Activated CD4-positive, alpha-beta T cell treated with anti-CD3 and anti-CD28 coated beads for 4 hours (primary cell): ENCODE measurements at places on chromosomes 7 and 10.

DNA sequence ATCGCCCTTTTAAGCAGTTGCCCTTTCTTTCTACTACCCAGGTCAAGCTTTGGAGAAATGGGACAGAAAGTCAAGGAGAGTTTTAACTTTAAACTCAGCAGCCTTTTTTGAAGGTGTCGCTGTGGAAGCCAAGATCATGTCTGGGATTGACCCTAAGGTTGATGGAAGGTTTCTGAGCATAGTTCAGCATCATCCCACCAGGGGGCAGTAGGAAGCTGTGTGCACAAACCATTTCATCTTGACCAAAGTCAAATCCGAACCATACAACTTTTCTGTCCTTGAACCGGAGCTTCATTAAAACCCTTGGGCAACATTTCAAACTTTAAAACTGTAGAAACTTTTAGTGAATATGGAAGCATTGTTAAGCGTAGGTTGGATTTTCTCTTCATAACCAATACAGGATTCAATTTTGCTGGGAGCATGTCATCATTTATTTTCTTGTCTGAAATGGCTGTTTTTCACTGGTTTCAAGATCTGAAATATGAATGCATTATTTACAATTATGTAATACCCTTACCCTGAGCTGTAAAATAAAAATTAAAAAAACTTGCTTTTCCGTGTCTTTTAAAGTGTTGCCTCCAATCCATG, 214.4 kb upstream of the KIAA1217 start:
- no peak for DNase-seq

DNA sequence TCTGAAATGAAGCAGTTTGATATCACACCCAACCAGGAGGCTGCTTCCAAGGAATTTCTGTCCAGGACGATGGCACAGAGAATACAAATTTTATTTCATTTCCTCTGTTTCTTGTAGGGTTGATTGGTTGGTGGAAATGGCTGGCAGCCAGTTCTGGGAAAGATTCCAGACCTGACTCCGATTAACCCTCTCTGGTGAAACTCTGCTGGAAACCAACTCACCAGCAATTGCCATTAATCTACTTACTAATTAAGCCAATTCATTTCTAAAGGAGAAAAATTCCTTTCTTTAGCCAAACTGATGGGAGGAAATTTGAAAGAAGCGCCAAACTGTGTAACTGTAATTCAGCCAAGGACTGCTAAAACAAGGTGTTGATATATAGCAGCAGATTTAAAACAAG, 10.7 kb downstream of the PTF1A start:
- DNase-seq = no peak

- DNase-seq = no peak
Measured at GRCh38 chr7:152872745-152873118, 113.2 kb downstream of the ACTR3B start.

DNA sequence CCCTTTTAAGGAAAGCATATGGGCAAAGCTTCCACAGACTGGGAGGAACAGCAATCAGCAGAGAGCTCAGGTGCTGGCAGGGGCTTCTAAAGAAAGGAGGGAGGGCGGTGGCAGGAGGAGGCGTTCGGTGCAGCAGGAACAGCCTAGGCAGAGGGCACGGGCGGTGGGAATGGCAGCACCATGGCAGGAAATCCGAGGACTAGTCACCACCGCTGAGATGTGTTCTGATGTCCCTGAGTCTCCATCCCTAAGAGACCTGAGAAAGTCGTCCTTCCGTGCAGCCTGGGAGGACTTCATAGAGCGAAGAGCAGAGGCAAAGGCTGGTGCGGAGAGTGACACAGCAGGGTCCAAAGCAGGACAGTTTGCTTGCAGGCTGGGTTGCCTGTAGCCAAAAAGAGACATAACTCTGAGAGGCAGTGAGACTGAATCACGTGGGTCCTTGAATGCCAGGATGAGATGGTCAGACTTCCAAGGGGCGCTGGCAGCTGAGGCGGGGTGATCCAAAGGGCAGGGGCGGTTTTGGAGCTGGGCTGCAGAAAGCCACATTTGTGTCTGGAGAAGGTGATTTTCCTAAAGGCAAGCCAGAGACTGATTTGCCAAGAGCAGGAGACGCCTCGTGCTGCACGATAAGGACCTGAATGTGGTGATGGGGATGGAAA, 35.8 kb upstream of the GRID1 start:
- no peak for DNase-seq

GRCh38 chr10:585502-585901, 104.0 kb downstream of the DIP2C start:
- no peak for DNase-seq

GRCh38 chr7:149771720-149772240, 1.6 kb downstream of the ZNF467 start:
- peak; percentile 85 for DNase-seq

GRCh38 chr10:110547139-110547761, 20.2 kb upstream of the SMC3 start:
- DNase-seq = no peak

- no peak for DNase-seq
Measured at GRCh38 chr7:99013266-99014112, 130.4 kb downstream of the SMURF1 start.

GRCh38 chr7:74325210-74325565, 36.0 kb downstream of the CLIP2 start:
- no peak for DNase-seq

GRCh38 chr10:43237631-43238446, 29.0 kb downstream of the RASGEF1A start:
- no peak for DNase-seq

- no peak for DNase-seq
Measured at GRCh38 chr10:120300513-120300912, 156.5 kb upstream of the PLPP4 start.

GRCh38 chr7:16431646-16432424, 10.5 kb upstream of the CRPPA start:
- DNase-seq = no peak

GRCh38 chr10:124341768-124342135, 77.0 kb downstream of the OAT start:
- DNase-seq = no peak

- DNase-seq = no peak
Measured at GRCh38 chr10:93715345-93715744, 13.0 kb upstream of the FRA10AC1 start.

GRCh38 chr7:101162551-101163278, 2.7 kb downstream of the VGF start:
- no peak for DNase-seq

DNA sequence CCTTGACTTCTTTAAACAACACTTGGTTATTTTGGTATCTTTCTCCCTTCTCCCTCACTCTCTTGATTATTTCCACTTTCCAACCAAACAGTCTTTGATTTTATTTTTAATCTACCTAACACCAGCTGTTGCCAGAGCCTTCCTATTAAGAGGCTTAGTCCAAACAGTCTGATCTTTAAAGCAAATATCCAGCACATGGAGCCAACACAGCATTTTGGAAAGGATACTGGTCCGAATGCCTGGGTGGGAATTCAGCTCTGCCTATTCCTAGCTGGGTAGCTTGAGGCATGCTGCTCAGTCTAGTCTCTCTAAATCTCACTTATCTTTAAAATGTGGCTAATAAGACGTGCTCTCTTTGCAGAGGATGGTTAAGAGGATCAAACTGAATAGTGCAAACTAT, 129.3 kb downstream of the NRCAM start:
- no peak for DNase-seq

GRCh38 chr7:26900251-26900650, 35.9 kb upstream of the SKAP2 start:
- DNase-seq = no peak

DNA sequence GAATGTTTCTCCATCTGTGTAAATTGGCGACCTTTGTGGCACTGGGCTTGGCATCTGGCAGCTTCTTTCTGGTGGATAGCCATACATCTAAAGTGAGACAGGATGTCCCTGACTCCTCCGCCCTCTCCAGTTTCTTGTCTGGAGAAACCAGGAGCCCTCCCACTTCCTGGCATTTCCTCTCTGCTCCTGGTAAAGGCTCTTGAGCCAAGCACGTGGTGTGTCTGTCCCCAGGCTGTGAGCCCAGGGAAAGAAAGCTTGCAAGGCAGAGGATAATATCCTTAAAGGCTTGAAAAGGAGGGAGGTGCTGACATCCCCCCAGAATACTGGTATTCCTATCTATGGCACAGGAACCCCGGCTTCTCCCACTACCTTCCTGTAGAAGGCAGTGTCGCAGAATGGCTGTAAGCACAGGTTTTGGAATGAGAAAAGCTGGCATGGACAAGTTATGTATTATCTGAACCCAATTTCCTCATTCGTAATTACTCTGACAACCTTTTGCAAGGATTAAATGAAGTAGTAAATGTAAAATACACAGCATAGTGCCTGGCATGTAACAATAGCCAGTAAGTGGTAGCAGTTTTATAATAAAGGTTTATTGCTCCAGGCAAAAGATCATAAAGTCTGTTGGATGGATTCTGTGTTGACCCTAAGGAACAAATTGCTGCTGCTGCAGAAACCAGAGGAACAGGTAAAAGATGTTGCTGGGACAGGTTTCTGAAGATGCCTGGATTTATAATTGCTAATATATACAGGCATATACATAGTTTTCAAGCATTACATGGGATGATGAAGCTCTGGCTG, 11.8 kb upstream of the ACSL5 start:
- no peak for DNase-seq

GRCh38 chr7:105000927-105001336, 13.1 kb upstream of the KMT2E start:
- DNase-seq = no peak

GRCh38 chr10:102231357-102232318, 5.5 kb downstream of the ELOVL3 start:
- DNase-seq = peak; percentile 64

DNA sequence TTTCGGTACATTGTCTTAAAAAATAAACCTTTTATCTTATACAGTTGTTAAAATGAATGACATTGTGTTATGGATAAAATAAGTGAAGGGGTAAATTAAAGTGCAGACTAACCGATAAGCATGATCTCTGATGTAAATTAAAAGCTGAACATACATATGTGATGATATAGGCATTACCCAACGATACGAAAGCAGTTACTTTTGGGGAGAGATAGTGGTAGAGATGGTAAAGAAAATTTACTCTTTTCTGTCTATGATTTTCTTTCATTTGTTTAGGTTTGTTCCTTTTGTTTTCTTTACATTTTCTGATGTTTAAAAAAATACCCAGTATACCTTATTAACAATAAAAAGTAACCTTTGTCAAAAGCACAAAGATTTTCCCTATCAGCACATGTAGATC, 6.4 kb downstream of the C1GALT1 start:
- no peak for DNase-seq

DNA sequence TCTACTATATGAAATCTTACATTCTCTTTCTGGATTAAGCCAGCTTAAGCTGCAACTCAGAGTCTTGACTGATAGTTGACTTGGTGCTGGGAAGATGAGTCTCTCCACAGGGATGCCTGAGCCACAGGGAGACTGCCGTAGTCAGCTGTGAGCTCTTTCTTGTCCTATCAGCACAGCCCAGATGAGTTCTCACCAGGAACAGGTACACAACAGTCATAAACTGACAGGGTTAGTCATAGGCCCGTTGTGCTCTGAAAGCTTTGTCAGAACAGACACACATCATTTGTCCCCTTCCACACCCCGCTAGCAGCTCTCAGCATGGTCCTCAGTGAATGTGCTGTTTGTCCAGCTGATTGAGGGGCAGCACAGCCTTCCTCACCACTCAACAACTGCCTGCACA, 221.6 kb downstream of the RPS24 start:
- no peak for DNase-seq

GRCh38 chr7:37833107-37833817, 15.1 kb upstream of the NME8 start:
- DNase-seq = peak; percentile 38

DNA sequence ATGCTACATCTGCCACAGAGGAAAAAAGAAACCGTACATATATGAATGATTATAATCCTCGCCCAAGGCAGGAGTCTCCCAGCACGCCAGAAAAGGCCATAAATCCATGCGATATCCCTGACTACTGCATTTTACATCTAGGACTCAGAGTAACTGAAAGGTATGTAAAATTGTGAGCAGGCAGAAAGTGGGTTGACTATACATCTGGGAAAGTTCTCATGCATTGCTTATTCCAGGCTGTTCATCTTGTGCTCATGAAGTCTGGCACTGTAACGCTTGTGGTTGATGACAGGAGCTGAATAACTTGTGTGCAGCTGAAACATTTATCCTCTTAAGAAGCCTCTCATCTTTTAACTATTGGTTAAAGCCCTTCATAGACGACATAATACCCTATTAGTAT, 193.4 kb upstream of the STEAP4 start:
- DNase-seq = no peak

- no peak for DNase-seq
Measured at GRCh38 chr7:1081931-1082401, 5.9 kb upstream of the GPER1 start.

DNA sequence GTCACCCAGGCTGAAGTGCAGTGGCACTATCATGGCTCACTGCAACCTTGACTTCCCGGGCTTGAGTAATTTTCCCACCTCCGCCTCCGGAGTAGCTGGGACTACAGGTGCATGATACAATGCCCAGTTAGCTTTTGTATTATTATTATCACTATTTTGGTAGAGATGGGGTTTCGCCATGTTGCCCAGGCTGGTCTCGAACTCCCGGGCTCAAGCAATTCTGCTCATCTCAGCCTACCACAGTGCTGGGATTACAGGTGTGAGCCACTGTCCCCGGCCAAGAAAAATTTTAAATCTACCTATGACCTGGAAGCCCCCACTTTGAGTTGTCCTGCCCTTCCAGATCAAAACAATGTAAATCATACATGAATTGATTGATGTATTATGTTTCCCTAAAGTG, 38.8 kb downstream of the CCDC6 start:
- DNase-seq = no peak

GRCh38 chr7:105776068-105776790, 100.2 kb downstream of the ATXN7L1 start:
- no peak for DNase-seq

DNA sequence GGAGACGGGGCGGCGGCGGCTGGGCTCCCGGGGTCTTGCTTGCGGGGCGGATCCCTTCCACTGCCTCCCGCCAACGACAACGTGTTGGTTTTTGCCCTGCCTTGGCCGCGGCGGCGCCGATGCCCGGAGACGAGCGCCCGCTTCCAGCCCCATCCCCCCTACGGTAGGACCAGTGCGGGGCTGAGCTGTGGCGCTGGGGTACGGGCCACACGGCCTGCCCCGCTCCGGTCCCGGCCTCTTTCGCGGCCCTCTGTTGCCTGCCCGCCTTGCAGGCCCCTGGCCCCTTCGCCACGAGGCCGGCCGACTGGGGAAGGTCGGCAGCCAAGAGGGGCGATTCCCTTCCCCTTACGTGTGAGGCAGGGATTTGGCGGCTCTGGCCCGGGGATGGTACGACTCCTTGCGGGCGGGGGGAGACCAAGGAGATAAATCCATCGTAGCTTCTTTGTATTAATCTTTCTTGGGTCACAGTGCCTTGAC, 488 bp downstream of the EIF4H start:
- no peak for DNase-seq

DNA sequence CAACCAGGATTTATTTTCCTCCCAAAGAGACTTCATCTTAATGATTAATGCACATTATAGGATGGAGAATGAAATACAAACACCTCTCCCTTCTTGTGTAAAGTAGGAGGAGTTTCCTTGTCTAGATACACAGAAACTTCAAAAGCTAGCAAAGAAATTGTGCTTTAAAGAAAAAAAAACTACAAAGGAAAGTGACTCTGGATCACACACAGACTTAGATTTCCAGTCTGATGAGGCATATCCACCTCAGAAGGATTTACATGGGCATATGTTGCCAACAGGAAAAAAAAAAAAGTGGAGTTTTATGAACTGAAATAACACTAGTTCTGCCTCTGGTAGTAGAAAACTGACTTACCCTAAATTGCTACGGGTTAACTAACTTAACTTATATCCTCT, 449.6 kb downstream of the KCNMA1 start:
- no peak for DNase-seq
